ENCODE measurements at places on chromosomes 16 and 17.

DNA sequence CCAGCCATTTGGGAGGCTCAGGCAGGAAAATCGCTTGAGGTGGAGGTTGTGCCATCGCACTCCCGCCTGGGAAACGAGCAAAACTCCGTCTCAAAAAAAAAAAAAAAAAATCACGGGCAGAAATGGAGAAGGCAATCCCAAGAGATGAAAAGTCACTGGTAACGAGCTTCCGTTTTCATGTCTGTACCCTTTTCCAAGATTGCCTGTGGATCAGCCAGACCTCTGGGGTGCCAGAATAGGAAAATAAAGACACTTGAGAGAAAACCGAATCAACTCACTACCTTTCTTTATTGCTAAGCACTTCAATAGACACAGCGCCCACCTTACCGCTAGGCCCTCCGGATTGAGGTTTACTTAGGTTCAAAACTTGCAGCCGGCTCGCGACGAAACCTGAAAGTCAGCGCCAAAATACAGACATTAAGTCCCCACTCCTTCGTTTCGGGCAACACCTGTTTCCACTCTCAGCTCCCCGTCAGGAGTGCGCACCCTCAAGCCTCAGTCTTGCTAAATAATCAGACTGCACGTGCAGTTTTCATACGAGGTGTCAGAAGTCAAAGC is 970 bp upstream of the TRAF7 start:
- DNase-seq, result no peak

DNA sequence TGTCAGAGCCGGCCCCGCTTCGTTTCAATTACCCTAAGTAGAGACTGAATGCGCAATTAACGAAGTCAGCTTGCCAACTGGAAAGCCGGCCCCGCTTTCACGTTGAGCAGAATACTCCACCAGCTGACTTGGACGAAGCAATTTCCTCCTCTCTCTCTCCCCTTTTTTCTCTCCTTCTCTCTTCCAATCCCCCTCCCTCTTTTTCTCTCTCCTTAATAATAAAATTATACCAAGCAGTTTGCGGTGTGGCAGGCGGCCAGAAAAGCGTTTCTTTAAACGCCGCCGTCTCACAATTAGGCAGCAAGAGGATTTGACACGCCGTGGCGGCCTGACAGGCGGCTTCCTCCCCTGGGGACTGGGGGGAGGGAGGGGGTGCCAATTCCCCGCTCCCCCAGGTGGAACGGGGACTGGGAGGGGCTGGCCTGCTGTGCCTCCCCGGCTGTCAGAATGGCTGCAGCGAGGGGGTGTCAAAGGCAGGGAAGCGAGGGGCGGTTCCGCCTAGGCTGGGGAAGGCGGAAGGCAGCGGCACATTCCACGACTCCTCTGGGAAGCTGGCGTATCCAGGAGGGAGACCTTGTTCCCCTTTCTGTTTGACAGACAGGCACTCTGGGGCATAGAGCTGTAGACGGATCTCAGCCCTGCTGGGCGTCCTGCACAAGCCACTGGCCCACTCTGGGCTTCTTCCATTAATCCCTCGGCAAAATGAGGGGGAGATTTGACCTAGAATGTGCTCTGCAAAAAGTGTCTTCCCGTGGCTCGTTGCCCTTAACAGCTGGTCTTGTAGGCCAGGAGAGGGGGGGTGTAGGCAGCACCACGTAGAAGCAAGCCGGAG is 52.7 kb downstream of the SREBF1 start:
- peak; percentile 96 for DNase-seq

DNA sequence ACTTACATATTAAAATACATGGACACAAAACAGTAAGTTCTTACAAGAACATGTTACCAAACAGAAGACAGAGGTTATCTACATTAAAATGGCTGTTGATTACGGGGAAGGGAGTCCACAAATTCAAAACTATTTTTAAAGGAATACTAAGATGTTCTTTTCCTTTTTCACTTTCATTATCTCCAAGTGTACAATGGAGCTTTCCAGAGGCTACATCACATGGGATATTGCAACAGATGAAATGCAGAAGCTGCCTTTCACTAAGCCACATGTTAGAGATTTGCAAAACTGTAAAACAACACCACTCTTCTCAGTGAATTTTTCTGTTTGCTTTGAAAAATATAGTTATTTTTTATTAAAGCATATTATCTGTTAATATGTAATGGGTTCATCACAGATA is 53.6 kb downstream of the XPO6 start:
- DNase-seq, result no peak

- DNase-seq, result no peak
Measured at GRCh38 chr16:85306071-85306792, 194.0 kb upstream of the CIBAR2 start.

DNA sequence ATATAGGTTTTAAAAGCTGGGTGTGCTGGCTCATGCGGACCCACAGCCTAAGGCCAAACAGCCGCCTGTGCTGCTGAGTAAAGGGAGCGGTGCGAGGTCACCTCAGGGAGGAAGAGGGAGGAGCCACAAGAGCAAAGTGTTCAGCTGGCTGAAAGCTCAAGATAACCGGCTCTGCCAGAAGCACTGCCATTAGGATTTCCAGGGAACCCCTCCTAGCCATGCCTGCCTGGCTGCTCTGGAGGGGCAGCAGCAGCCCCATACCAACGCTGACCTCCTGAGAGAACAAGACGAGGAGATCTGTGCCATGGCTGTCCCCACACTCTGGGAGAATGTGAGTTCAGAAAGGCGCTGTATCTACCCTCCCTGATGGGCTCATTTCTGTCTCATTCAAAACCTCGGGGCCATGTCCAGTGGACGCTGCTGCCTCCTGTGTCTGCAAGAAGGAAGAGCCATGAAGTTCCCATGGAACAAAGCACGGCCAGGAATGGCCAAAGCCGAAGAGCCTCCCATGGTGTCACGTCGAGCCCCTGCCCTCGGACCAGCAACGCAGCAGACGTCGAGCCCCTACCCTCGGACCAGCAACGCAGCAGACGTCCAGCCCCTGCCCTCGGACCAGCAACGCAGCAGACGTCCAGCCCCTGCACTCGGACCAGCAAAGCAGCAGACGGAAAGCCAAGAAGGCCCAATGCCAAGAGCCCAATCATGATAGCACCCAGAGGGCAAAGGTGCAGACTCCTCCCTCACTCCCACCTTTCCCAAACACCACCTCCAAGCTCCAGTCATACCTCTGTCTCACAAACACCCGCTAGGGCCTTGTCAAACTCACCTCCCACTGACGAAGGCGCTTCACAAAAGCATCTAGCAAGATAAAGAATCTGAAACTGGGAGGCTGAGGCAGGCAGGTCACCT is 107.0 kb downstream of the ANKRD11 start:
- DNase-seq, result no peak

DNA sequence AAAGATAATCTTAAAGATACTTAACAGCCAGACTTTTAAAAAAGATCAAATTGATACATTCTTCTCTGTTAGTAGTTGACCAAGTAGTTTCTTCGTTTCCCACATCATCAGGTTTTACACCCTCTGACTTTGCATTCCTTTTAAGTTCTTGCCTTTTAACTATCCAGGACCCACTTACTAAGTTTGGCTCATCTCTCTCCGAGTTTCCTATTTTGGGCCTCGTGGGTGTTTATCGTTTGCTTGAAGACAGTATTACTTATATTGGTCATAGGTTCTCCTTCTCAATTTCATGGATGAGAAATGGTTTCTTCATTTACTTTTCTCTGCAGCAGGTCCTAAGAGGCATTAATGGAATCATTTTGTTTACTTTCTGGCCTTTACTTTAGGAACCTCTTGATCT is 43.2 kb downstream of the RPA1 start:
- DNase-seq, result no peak

GRCh38 chr17:59373882-59374495 is 42.5 kb downstream of the YPEL2 start:
- DNase-seq, result no peak

DNA sequence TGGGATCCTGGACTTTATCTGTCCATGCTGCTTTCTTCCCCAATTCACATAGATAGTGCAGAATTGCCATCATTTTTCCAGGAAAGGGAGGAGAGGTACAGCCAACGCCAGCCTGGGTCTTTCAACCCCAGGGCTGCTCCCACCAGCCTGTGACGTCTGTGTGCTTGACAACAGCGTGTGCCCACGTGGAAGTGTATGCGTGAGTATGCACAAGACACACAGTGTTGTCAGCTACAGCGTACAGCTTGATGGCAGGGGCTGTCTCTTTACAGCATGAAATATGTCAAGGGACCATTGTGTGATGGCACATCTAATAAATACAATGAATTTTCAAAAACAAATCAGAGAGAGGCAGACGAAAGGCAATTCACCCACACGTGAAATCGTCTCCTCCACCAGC is 62.3 kb downstream of the GSG1L start:
- no peak for DNase-seq

- DNase-seq, result no peak
Measured at GRCh38 chr17:64270885-64271284, 7.8 kb upstream of the TEX2 start.

GRCh38 chr16:24013864-24014645 is 178.3 kb downstream of the PRKCB start:
- DNase-seq, result peak; percentile 86

All from NCI-H1436 treated with DMSO at 0.1 percent for 48 hours (cell line).